Stimulated activated CD4-positive, alpha-beta T cell treated with anti-CD3 and anti-CD28 coated beads, Interleukin-12 subunit alpha, Interleukin-12 subunit beta, amount 100 ng/mL, for 4 hours (primary cell): ENCODE measurements at places on chromosomes 3 and 15.

DNA sequence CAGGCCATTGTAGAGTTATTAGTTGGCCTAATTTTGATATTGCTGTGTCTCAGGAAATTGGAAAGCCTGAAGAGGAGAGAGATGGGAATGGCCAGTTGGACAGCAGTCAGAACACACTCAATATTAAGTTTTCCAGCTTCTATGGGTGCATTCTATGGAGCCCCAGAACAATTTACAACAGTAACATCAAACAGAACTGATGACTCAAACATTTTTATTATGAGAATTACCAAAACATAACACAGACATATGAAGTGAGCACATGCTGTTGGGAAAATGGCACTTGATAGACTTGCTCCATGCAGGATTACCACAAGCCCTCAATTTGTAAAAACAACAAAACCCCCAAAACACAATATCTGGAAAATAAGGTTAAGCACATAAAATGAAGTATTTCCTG is 104.3 kb downstream of the GADL1 start:
- no peak for DNase-seq

GRCh38 chr3:136959599-136959998 is 1.8 kb downstream of the IL20RB start:
- DNase-seq = no peak

- no peak for DNase-seq
Observed at GRCh38 chr3:57252404-57252803, 24.9 kb downstream of the APPL1 start.

DNA sequence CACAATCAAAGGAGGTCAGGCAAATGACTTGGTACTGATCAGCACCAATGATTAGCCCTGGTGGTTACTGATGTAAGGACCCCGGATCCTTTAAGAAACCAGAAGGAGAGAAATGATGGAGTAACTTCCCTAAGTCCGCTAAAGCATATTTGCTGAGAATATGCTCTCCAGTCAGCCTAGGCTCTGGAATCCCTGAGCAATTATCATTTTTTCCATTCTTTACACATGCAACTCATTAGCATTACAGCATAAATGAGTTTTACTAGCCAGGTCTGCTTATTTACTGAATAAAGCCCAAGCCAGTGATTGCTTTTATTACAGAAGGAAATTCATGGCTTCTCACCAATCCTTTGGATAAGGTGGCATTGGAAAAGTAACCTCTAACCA is 139.2 kb upstream of the WNT5A start:
- DNase-seq = no peak

DNA sequence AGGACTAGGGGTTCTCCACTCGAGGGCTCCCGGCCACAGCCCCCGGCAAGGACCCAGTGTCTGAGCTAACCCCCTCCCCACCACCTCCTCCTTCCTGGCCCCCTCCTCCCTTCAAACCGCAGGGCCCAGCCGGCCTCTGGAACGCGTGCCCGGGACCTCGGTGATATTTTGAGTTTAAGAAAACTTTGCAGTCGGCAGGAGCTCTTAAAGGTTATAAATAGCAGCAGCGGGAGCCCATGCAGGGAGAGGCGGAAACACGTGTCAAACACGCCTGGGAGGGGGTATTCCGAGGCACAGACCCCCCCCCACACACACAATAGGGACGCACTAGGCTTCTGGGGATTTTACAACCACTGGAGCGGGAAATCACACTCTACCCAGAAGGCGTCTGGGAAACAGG is 3.1 kb upstream of the PTH1R start:
- no peak for DNase-seq

GRCh38 chr3:152405915-152406802 is 137.4 kb downstream of the MBNL1 start:
- no peak for DNase-seq

- DNase-seq = peak; percentile 20
Observed at GRCh38 chr3:31562525-31562924, 29.8 kb downstream of the STT3B start.

GRCh38 chr3:10552631-10552943 is 47.2 kb upstream of the ATP2B2 start:
- no peak for DNase-seq

- no peak for DNase-seq
Observed at GRCh38 chr3:82355228-82355627, 593.8 kb upstream of the GBE1 start.

DNA sequence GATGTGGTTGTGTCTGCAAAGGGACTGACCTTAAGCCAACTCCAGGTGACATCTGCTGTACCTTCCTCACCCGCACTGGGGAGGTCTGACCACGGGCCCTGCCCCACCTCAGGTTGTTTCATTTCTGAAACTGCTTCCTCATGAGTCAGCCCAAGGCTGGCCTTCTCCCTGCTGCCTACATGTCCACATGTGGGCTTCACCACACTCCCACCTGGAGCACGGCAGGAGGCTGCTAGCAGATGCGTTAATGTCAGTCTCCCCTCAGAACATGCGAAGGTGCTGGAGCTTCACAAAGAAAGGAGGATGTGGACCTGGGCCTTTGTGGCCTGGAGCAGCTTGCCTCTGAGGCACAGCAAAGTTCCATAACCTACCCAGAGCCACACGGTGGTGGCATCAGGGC is 69.4 kb upstream of the PLXNA1 start:
- no peak for DNase-seq

- DNase-seq = no peak
Observed at GRCh38 chr15:32120577-32121383, 90.5 kb downstream of the CHRNA7 start.

DNA sequence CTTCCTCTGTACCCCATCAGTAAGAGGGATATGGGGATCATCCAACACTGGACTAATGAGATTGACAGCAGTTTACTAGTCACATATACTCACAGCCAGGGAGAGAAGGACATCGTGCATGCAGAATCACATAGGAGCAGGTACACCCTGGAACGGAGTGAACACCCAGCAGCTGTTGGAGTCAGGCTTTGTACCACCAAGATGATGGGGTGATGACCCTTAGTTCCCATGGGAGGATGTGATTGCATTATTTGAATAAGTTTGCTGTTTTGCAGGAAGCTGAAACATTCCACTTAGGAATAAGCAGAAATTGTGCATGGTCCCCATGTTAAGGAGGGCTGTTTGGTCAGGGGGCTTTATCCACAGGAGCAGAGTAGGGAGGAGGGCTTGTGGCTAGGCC is 482.7 kb upstream of the PDZRN3 start:
- no peak for DNase-seq
